ENCODE measurements at places on chromosomes 3 and 15. TPM values are rescaled to one million over a fixed set of nuclear protein-coding genes. Genes with fewer than 3 reads are reported as not detected.

Gene PRC1
- 228 TPM for total RNA-seq

DNA sequence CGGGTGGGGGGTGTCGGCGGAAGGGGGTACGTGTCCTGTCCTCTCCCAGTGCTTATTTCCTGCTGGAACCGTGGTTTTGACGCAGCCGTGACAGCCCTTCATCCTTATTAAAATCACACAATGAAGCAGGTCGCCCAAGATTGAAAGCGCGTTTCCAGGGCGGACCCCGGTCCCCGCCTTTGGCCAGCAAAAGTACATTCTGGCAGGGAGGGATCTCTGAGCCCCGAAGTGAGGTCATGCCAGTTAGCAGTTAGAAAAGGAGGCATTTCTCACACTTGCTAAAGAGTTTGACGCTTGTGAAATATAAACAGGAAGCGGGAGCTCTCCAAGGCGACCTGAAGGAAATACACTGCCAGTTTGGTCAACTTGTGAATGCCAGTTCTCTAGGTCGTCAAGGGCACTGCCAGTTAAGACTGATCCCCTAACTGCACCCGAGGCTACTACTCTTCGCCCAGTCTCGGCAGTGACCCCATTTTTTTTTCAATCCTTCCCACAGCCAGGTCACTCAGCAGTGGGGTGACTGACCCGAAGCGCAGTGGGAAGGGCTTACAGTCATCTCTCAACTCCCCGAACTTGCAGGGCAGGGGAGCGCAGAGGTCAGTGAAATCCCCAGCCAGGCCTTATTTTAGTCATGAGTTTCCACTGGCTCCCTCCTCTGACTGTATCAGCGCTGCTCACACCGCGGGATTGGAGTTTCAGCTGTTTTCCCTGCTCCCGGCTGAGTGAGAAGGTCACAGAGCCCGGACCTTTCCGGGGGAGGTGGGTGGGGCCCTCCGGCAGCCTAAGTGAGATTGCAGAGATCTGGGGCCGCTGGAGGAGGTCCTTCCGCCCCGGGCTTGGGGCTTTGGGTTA lies 2.0 kb upstream of the BHLHE40 start:
- no peak for DNase-seq

DNA sequence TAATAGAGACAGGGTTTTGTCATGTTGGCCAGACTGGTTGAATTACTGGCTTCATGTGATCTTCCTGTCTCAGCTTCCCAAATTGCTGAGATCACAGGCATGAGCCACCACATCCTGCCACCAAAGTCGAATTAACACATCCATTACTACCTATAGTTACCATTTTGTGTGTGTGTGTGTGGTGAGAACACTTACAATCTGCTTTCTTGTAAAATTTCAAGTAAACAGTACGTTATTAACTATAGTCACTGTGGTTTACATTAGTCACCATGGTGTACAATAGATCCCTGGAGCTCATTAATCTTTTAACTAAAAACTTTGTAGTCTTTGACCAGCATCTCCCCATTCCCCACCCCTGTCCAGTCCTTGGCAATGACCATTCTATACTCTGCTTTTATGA lies 270.0 kb downstream of the NAALADL2 start:
- no peak for DNase-seq

DNA sequence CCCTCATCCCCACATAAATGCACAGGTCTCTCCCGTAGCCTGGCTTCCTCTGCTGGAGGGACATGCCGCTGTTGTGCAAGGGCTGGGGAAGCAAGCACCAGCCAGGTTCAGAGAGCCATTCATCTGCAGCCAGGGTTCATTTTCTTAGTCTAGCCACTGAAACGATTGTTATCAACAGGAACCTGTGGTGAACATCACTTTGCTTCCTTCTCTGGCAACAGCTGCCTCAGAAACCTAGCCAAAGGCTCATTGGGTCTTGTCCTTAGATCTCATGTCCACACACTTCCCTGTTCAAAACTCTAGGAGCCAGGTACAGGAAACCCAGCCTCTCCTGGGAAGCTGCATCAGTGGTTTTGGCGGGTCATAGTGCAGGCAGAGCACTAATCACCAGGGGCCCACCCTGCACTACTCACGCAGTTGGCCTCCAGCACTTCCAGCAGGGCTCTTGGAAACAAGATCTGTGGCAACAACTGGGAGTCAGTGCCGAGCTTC lies 47.0 kb downstream of the OXNAD1 start:
- no peak for DNase-seq

Gene DYNC1LI1
- 30.5 TPM for total RNA-seq

Gene ALG3
- 72.7 TPM for total RNA-seq

Gene TNNC1
- total RNA-seq, result 5.2 TPM

GRCh38 chr15:62739082-62739481 lies 303.5 kb upstream of the TPM1 start:
- no peak for DNase-seq

Gene MYO1E
- 161 TPM for total RNA-seq

Gene CHRNA7
- total RNA-seq, result 3.3 TPM

DNA sequence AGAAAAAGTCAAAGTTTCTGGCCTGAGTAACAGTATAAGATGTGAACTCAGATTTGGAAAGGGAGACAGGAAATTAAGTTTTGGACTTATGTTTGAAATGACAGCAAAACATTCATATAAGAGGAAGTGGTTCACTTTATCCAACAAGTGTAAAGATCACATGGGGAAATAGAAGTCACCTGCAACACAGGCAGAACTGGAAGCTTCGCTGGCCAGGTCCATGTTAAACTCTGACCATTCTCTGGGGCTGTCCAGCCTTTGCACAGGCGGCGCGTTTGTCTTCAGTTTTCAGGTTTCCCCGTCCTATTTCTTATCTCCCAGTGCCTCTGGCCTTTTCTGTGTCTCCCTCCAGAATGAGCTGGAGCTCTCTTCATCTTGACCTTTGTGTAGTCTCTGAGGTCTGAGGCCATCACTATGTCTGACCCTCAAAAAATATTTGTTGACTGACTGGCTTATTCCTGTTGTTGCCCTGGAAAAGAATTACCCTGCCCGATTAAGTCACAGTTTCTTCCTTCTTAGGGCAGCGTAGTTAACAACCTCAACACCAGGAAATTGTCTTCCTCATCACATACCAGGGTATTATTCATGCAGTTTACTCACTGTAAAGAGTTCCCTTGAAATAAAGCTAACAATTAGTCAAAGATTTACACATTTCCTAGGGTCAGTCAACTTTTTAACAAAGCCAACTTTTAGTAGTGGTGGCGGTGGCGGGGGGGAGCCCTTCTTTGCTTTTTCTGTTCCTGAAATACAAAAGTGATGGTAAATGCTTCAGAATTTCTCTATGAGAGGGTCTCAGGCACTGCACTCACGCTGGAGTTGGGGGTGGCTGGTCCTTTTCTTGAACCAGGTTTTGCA lies 959 bp upstream of the RASA2 start:
- DNase-seq, result no peak

DNA sequence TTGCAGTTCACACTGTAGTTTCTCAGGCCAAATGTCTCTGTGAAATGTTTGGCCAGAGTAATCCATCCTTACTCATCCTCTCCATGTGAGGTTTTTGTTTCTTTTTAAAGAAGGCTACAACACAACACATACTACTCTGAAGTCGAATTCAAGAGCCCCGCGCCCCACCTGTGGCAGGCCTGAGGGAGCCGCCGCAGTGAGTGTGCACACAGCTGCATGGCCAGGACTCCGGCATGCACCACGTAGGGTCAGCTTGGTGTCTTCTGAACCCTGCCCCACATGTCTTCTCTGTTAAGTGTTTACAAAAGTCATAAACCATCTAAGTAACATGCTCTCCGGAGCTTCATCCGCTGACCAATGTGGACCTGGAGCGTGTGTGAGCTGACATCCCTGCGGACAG lies 58.7 kb downstream of the PGPEP1L start:
- DNase-seq, result no peak

DNA sequence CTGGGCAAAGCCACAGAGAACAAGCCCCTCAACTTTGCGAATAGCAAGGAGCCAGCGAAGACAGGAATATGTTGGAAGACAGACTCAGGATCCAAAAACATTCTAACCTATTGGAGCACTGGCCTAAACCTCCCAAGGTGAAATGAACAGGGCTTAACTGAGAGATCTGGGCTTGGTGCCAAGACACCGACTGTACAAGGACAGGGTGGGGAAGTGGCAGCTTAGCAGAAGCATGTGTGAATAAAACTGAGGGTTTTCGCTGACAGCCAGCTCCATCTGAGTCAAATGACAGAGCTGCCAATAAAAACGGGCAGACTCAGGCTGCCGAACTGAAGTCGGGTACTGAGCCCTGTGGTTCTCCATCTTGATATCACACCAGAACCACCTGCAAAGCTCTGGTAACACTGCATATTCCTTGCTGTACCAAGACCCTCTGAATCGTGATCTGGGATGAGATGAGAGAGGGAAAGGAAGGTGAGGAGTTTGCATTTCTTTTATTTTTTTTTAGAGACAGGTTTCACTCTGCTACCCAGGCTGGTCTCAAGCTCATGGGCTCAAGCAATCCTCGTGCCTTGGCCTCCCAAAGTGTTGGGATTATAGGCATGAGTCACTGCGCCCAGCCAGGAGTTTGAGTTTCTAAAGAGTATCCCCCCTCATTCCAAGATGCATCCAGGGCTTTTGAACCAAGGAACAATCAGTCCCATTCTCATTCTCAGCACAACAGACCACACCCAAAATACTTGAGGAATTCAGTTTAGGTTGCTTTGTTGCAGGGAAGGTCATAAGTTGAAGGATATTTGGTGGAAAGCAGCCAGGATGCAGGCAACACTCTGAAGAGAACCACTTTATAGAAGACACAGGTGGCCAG lies 6.0 kb upstream of the PLCB2 start:
- no peak for DNase-seq

GRCh38 chr3:64079369-64080150 lies 56.3 kb upstream of the PSMD6 start:
- no peak for DNase-seq

DNA sequence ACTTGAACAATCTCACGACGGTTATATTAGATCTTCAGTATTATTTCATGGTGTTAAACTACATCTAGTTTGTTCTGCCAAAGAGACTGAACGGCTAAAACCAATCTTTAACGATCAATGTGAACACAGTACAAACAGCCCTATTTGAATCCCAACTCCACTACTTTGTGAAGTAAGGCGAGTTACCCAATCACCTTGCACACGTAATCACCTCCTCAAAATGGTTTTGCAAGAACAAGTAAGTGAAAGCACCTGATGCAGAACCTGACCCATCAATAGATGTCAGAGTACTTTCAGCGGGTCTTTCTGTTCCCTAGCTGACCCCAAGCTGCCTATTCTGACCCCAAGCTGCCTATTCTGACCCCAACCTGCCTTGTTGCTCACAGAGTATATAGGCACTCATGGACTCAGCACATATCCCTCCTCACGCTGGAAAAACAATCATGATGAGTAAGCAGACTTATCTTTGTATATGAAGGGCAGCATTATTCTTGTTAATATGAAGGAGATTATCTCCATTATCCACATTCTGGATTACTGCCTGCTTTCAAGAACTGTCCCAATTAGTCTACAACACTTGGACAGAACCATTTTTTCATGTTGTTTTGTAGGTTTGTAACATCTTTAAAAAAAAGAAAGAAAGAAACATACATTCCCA lies 3.7 kb downstream of the KPNA1 start:
- no peak for DNase-seq

GRCh38 chr3:71219744-71220638 lies 363.5 kb downstream of the FOXP1 start:
- DNase-seq, result no peak

Gene PTPRG
- total RNA-seq, result 0.74 TPM

Gene PIK3R4
- 26.1 TPM for total RNA-seq

Gene GOLGA6L9
- total RNA-seq, result 5.8 TPM

DNA sequence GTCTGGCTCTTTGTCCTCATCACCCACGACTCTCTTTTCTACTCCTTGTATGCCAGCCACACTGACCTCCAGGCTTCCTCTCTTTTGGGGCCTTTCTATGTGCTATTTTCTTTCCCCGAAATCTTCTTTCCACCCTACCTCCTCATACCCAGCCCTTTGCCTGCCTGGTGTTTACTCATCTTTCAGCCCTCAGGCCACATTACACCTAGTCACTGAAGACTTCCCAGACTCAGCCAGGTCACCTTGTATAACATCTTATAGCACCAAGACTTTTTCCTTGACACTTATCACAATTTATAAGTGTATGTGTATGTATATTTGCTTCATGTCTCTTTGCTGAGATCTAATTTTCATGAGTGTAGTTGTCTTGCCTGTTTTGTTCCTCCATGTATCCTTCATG lies 396.4 kb downstream of the NLGN1 start:
- no peak for DNase-seq

DNA sequence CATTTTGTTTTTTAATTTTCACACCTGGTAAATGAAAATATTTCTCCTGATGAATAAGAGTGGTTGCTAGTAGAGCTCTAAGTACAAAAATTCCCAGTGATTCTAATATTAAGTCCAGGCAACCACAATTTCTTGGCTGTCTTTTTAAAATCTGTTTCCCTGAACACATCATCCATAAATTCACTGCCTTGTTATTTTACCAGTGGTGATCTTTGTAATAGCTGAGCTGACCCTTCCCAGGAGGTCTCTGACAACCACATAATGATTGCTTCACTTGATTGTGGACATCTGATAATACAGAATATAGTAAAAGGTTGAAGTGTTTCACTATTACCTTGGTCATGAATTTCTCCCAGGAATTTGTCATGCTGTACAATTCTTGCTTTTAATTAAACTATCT lies 13.9 kb upstream of the TOP2B start:
- no peak for DNase-seq

Gene LMOD3
- not detected for total RNA-seq

GRCh38 chr3:135907422-135908165 lies 57.9 kb upstream of the PPP2R3A start:
- DNase-seq, result no peak

DNA sequence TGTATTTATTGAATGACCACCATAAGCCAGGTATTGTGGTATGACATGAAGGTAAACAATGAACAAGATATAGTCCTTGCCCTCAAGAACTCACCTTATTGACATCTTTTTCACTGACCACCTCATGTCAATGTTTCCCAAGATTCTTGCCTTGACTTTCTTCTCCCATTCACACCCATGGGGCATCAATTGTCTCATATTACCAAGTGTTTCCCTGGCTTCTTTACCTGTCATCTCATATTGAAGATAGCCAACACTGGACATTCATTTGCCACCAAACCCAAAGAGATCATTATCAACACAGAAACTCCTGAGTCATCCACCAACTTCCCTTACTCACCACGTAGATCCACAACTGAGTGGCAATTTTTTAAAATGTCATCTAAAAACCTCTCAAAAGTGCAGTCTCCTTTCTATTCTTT lies 2.2 kb downstream of the EFHB start:
- no peak for DNase-seq

GRCh38 chr3:157115069-157116006 lies 44.6 kb downstream of the CCNL1 start:
- DNase-seq, result no peak

GRCh38 chr3:155370764-155371503 lies 77.5 kb upstream of the STRIT1 start:
- DNase-seq, result no peak

GRCh38 chr15:66171841-66172240 lies 81.7 kb downstream of the MEGF11 start:
- DNase-seq, result no peak

- no peak for DNase-seq
Observed at GRCh38 chr3:29301332-29302019, 20.6 kb downstream of the RBMS3 start.

DNA sequence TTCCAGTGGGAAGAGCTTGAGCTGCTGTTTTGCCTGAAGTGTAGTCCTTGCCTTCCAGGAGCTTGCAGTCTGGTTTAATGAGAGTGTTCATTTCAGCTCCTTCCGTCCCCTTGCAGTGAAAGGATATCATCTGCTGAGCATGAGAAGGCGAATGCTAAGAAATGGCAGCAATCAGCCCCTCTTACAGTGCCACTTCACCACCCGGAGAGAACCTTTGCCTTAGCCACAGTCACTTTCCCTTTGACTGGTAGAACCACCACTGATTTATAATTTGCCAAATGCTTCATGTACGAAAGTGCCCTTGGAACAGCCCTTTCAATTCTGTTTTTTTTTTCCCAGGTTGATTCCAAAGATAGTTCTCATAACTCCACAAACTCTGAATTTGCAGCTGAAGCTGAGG lies 11.5 kb downstream of the TATDN2 start:
- no peak for DNase-seq
